ENCODE measurements at places on chromosomes 11 and 22.

DNA sequence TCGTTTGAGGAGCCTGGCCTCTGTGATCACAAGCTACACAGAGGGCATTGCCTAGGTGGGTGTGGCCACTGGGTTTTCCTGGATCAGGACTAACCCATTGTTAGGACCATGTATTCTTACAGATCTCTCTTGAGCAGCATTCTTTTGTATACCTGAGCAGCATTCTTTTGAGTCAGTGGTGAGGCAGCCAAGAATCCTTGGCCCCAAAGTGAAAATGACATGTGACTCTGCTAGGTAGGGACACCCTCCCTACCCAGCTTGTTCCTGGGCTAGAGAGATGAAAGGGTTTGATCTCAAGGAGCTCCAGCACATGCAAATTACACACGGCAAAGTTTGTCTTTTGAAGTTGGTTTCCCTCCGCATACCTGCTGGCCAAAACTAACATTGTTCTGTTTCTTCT is 55.0 kb upstream of the HORMAD2 start:
- DNase-seq, result no peak

DNA sequence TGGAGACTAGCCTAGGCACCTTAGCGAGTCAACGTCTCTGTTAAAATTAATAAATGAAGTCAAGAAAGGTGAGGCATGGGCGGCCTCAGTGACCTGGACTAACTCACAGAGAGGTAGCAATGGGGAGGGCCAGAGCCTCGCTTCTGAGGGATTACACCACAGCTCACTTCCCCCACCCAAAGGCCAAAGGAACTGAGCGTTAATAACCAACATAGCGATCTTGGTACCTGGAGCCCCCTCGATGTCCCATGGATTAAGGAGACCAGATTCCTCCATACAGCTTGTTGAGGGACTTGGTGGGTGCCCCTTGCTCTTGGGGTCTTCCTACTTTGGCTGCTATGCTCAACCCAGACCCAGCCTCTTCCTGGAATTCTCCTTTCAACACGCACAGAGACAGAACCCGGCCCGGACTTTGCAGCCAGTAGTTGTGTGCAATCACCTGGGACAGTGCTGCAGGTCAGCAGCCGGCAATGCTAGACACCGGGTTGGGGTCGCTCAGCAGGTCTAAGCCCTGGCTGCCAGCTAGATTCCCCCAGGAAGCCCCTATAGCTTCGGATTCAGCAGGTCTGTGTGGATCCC is 70.6 kb downstream of the BCR start:
- DNase-seq, result no peak

GRCh38 chr11:30585125-30585891 is 845 bp downstream of the MPPED2 start:
- DNase-seq, result no peak

DNA sequence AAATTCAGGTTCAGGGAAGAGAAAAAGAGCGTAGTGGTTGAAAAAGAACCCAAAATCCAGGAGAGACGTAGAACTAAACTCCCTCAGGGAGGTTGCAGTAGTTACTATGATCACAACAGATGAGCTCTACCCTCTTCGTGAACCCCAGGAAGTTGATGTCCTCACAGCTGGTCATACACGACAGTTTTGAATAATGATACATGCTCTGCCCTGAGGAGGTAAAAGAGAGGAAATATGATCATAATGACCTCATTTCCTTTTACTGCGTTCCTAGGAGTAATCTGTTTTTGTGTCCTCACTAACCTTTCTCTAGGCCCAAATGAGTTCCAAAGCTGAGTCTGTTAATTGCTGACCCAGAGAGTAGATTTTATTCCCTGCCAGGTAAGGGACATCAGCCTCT is 1.3 kb downstream of the PATE2 start:
- no peak for DNase-seq

DNA sequence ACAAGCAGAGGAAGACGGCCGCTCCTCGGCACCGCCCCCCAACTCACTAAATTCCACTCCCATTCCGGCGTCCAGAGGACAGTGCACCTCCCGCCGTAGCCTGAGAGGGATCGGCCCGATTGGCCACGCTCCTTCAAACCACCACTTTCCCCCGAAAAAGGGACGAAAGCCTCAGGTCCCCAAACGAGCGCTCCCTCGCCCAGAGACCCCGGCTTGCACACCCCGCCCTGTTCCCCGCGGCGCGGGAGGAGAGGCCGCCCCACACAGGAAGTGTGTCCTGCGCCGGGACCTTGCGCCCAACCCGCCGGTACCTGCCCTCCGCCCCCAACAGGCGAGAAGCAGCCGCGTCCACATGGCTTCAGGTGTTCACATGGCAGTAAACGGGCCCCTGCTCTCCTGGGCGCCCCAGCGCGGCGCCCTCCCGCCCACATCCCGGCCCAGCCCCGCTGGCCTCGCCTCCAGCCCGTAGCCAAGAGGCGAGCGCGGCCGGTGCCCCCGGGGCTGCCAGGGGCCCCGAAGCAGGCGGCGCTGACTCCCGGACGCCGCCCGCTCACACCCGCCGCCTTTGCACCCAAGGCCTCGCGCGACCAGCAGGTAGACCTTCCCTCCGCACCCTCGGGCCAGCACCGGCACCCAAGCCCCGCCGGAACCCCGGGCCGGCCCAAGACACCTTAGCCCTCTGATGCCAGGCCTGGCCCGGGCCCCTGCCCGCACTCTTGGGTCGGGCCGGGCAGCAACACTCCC is 849 bp downstream of the TCF20 start:
- DNase-seq, result peak; percentile 21

GRCh38 chr11:122785031-122785541 is 53.2 kb upstream of the CRTAM start:
- DNase-seq, result no peak

DNA sequence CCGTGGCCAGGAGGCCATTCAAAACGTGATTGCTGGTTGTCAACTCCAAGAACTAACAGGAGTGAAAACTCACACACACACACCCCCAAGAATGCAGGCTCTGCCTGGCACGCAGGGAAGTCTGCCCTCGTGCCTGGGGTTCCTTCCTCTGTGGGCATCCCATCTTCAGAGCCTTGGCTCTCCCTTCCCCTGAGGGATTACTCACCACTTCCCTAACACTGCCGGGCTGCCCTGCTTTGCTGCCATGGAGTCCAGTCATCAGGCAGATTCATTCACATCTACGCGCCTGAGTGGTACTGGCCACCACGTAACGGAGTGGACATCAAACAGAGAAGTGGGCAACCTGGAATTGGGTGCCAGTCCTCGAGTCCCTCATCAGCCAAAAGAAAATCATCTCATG is 120.7 kb upstream of the TMEM45B start:
- no peak for DNase-seq

DNA sequence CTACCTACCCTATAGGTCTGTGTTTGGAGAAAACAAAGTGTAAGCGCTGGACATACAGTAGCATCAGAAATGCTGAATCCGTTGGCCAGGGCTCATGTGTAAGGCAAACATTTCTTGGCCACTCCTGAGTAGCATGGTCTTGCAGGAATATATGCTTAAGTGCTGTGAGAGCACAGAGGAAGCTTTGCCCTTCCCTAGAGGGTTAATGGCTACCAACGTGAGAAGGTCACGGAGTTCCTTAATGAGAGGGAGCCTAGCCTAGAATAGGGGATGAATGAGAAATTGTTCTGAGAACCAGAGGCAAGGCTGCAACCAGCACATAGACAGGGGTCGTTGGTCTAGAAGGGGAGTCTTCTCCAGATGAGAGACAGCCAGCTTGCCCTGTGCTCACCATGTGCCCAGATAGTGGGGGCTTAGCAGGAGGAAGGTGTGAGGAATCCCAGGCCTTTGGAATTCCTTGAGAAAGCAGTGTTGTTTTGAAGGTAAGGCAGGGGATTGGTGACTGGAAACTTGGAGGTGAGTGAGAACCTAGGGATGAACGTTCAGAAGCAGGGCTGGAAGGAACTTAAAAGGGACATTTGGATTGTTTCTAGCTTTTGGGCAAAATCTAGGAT is 29.5 kb downstream of the RCOR2 start:
- no peak for DNase-seq

DNA sequence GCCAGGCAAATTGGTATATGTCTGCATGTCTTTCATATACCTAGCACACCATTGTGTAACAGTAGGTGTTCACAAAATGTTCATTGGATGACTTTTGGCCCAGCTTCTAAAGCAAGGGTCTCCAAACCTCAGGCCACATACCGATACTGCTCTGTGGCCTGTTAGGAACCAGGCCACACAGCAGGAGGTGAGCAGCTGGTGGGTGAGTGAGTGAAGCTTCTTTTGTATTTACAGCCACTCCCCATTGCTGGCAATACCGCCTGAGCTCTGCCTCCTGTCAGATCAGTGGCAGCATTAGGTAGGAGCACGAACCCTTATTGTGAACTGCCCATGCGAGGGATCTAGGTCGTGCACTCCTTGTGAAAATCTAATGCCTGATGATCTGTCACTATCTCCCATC is 836.6 kb downstream of the NTM start:
- DNase-seq, result no peak

- no peak for DNase-seq
Measured at GRCh38 chr11:27291954-27292636, 70.9 kb downstream of the CCDC34 start.

DNA sequence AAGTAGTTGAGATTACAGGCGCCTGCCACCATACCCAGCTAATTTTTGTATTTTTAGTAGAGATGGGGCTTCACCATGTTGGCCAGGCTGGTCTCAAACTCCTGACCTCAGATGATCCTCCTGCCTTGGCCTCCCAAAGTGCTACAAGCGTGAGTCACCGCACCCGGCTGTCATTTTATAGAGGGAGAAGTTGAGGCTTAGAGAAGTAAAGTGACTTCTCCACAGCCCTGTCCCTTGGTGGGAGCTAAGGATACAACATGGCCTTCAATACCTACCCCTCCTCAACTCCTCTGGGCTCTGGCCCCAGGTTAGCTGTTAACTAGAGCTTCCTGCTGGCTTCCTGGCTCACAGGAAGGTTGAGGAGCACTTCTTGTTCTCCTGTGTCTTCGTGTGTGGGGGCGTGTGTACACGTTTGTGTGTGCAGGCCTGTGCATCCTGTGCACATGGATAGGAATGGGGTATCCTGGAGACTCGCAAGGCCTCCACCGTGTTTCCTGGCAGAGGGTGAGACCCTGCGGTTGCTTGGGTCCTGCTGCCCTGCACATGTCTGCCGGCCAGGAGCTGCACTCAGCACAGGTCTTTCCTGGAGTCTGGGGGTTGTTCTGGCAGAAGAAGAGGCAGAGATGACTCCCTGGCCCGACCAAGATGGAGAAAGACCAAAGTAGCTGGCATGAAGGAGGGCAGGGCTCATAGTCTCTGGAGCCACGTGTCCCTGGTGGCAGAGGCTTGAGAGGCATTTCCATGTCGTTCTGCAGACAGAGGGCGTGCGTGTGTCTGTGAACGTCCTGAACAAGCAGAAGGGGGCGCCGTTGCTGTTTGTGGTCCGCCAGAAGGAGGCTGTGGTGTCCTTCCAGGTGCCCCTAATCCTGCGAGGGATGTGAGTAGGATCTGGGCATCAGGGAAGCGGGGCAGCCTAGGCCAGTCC is 2.4 kb downstream of the SIDT2 start:
- peak; percentile 16 for DNase-seq

- DNase-seq, result no peak
Measured at GRCh38 chr11:22049276-22049675, 143.6 kb upstream of the ANO5 start.

GRCh38 chr22:21567456-21568346 is at the start of gene UBE2L3:
TSS of gene UBE2L3 (plus strand) at chr22:21567714. CDS start at chr22:21567745, 31 bp downstream.
- DNase-seq, result peak; percentile 67

- DNase-seq, result no peak
Measured at GRCh38 chr11:78140392-78141077, 1.1 kb upstream of the ALG8 start.

DNA sequence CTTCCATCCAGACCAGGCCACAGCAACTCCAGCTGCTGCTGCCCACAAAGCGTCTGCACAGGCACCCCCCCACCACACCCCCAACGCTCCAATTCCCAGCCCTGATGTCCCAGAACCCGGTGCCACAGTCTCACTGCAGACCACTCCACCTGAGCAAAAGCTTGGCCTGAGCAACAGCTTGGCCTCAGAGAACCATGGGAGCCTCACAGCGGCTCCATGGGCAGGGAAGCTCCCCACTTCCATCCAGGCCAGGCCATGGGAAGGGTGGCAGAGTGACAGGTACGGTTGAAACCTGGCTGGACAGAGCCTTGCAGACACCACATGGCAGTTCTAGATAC is 13.2 kb downstream of the PLXNB2 start:
- DNase-seq, result no peak

DNA sequence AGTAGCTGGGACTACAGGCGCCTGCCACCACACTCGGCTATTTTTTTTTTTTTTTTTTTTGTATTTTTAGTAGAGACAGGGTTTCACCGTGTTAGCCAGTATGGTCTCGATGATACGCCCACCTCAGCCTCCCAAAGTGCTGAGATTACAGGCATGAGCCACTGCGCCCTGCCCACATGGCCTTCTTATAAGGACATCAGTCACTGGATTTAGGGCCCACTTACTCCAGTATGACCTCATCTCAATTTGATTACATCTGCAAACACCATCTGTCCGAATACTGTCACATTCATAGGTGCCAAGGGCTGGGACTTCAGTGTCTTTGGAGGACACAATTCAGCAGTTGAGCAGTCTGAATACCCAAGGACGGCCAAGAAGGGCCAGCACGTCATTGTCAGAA is 8.2 kb upstream of the PRR5 start:
- DNase-seq, result no peak

DNA sequence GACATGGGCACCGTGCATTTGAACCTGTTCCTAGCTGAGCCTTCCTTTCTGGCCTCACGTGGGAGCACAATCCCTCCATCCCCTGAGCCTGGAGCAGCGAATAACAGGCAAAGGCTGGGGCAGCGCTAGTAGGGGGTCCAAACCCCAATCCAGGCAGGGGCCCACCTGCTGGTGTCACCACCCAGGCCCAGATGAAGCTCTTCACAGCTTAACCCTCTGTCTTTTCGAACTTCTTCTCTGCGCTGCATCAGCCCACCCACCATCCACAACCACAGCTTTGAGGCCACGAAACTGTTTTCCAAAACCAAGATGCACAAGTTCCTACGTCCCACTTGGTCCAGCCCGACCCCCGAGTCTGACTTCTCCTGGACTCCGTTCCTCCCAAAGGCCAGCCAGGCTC is 11.5 kb downstream of the KCNC1 start:
- no peak for DNase-seq

GRCh38 chr11:30936491-30936890 is 350.3 kb upstream of the MPPED2 start:
- no peak for DNase-seq

GRCh38 chr11:104198576-104198975 is 34.6 kb upstream of the PDGFD start:
- DNase-seq, result no peak

DNA sequence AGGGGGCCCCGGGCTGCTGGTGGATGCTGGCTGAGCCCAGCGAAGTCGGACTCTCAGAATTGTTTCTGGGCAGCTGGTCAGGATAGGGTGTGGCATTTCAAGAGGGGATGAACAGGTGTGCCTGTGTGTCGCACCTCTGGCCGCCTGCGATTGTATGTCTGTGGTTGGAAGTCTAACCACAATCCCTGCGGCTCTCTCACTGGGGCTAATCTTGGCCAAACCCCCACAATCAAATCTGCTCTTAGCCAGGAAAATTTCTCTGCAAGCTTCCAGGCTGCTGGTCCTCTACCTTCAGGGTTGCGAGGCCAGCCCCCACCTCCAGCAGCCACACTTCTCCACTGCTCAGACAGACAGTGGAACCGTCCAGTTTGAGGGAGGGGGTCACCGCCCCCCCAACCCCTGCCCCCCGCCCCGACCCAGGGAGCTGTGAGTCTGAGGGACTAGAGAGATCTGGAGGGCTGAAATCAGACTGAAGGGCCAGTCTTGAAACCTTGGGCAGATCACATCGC is 953 bp downstream of the ATG16L2 start:
- no peak for DNase-seq

GRCh38 chr22:46590334-46590733 is 29.9 kb upstream of the GRAMD4 start:
- DNase-seq, result no peak

- DNase-seq, result no peak
Measured at GRCh38 chr11:60762851-60763691, 6.4 kb downstream of the MS4A15 start.

All from amniotic stem cell (primary cell).